Naive thymus-derived CD4-positive, alpha-beta T cell (primary cell): ENCODE measurements at places on chromosomes 7 and 10.

DNA sequence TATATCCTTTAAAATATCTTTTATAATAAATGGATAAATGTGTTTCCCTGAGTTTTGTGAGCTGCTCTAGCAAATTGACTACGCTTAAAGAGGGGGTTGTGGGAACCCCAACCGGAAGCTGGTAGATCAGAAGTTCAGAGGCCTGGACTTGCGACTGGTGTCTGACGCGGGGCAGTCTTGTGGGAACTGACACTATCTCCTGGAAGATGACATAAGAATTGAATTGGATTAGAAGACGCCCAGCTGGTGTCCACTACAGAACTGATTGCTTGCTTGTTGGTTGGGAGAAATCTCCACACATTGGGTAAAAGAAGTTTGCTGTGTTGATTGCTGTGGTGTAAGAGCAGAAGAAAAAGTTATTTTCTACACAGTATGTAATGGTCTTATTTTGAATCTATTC, 51.1 kb upstream of the AHR start:
- no peak overlapping the region for H3K27ac ChIP-seq
- no peaks in the 10 kb centered on the region for H3K4me1 ChIP-seq
- H3K36me3 ChIP-seq, result no peaks in the 10 kb centered on the region
- DNase-seq, result no peak
- H3K4me3 ChIP-seq, result no peak overlapping the region
- no peaks in the 10 kb centered on the region for H3K27me3 ChIP-seq

GRCh38 chr7:64886956-64887545, 16.0 kb upstream of the ZNF273 start:
- H3K4me3 ChIP-seq, result no peak overlapping the region
- H3K36me3 ChIP-seq, result no peaks in the 10 kb centered on the region
- H3K4me1 ChIP-seq, result no peaks in the 10 kb centered on the region
- no peak overlapping the region for H3K27ac ChIP-seq
- no peak for DNase-seq
- H3K27me3 ChIP-seq, result peaks cover 17% of the 10 kb centered on the region

DNA sequence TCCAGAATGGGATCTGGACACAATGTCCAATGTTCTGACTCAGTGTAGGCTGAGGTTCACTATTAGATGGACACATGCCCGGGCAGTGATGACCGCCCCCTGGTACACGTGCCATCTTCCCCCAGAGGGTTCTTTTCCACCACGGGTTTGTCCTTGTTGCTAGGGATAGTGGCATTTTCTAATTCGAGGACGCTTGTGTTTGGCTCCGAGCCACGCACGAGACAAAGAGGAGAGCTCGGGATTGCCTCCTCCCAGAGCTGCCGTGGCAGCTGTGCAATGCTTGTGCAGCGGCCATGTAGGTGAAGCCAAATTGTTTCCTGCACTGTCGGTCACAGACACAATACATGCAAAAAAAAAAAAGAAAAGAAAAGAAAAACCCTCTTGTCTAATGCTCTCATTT, 207.5 kb downstream of the PAXIP1 start:
- H3K27me3 ChIP-seq, result no peaks in the 10 kb centered on the region
- no peak for DNase-seq
- H3K4me3 ChIP-seq, result no peak overlapping the region

- no peaks in the 10 kb centered on the region for H3K4me1 ChIP-seq
- no peak for DNase-seq
- H3K4me3 ChIP-seq, result no peak overlapping the region
- H3K27me3 ChIP-seq, result no peaks in the 10 kb centered on the region
- no peaks in the 10 kb centered on the region for H3K36me3 ChIP-seq
Observed at GRCh38 chr10:79505829-79506228, 6.5 kb upstream of the EIF5AL1 start.

DNA sequence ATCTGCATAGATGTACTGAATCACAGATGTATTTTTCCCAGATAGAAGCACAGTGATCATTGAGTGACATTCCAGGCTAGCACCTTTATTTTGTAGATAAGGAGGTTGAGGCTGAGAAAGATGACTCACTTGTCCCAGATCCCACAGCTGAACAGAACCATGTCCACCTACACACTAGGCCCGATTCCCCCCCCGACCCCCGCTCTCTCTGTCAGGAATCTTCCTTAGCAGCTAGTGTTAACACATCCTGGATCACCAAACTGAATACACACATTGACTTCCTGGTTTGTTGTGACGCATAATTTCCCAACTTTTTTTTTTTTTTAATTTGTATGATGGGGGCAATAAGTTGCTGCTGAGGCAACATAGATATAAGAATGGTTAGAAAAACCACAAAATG, 5.2 kb downstream of the SFMBT2 start:
- no peaks in the 10 kb centered on the region for H3K36me3 ChIP-seq
- DNase-seq, result no peak
- H3K27ac ChIP-seq, result no peak overlapping the region
- H3K4me1 ChIP-seq, result peaks cover 9% of the 10 kb centered on the region
- H3K4me3 ChIP-seq, result no peak overlapping the region
- H3K27me3 ChIP-seq, result no peaks in the 10 kb centered on the region

DNA sequence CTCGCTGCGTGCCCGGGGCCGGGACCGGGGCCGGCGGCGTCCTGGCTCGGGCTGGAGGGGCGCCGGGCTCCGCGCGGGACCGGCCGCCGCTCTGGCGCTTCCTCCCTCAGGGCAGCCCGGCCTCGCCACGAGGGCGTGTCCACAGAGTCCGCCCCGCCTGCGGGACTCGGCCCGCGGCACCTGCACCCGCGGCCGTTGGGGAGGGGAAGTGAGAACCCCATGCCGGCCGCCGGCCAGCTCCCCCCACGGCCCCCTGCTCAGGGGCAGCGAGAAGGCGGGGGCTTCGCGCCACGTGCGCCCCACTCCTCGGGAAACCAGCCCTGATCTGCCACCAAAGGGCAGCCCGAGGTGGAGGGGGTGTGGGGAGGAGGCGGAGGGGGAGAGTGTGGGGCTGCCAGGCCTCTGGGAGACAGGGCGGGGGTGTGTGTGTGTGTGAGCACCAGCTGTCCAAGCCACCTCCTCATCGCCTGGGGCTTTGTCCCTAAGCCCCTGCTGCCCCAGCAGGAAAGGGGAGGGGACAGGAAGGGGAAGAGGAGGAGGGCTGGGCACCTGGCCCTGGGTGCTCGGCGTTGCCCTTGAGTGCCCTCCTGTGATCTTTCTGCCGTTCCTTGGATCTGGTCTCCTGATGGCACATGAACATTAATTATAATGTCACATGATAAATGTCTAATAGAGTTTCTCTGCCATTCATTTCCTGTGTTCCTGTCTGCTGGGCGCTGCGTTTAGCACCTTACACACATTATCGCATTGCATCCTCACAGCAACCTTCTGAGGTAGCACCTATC, at the start of gene PIK3AP1:
Gene PIK3AP1 (minus strand): TSS at position 93 of the 785 bp plus-strand sequence. CDS start 120 bp downstream, outside the sequence.
- DNase-seq, result no peak
- H3K27me3 ChIP-seq, result no peaks in the 10 kb centered on the region
- peak within 1 kb of the TSS; percentile 58 for H3K4me3 ChIP-seq
- peaks cover 20% of the 10 kb centered on the region for H3K4me1 ChIP-seq
- H3K36me3 ChIP-seq, result no peaks in the 10 kb centered on the region

GRCh38 chr10:112819231-112819630, 130.8 kb upstream of the TCF7L2 start:
- H3K27ac ChIP-seq, result no peak overlapping the region
- no peaks in the 10 kb centered on the region for H3K4me1 ChIP-seq
- no peak for DNase-seq
- peaks cover 3% of the 10 kb centered on the region for H3K36me3 ChIP-seq
- no peak overlapping the region for H3K4me3 ChIP-seq

- no peak overlapping the region for H3K27ac ChIP-seq
- no peak overlapping the region for H3K4me3 ChIP-seq
- DNase-seq, result no peak
- no peaks in the 10 kb centered on the region for H3K27me3 ChIP-seq
Observed at GRCh38 chr10:79028056-79028430, 40.7 kb upstream of the ZMIZ1 start.

GRCh38 chr10:48526011-48526821, 78.7 kb downstream of the ARHGAP22 start:
- no peak overlapping the region for H3K4me3 ChIP-seq
- H3K36me3 ChIP-seq, result no peaks in the 10 kb centered on the region
- H3K27ac ChIP-seq, result no peak overlapping the region
- peaks cover 4% of the 10 kb centered on the region for H3K27me3 ChIP-seq

DNA sequence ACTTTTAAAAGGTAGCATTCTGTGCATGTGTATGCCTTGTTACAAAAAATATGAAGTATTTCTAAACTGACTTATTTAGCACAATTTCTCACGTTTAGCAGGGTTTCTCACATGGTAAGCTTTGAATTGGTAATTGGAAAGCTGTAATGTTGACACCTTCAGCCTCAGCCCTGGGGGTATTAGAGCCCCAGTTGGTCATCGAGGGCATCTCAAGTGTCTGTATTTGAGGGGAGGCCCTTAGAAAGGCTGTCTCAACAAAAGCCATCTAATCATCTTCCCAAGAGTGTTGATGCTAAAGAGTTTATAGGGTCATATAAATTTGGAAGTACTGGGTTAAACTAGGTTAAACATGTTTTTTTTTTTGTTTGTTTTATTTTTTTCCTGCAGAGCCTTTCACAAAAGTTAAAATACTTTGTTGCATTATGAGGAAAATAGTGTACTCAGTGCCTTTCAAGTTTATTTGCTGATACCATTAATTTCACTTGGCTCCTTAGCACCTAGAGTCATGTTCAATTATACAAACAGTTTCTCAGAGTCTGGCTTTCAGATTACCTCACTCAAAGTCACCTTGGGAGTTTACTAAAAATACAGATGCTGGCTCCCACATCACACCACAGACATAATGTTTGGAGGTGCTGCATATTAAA, 134.0 kb downstream of the CD36 start:
- H3K36me3 ChIP-seq, result no peaks in the 10 kb centered on the region
- no peak overlapping the region for H3K27ac ChIP-seq
- DNase-seq, result no peak
- no peak overlapping the region for H3K4me3 ChIP-seq

GRCh38 chr7:129468547-129468946, 33.8 kb upstream of the SMKR1 start:
- H3K27ac ChIP-seq, result no peak overlapping the region
- no peaks in the 10 kb centered on the region for H3K36me3 ChIP-seq
- H3K4me1 ChIP-seq, result no peaks in the 10 kb centered on the region
- H3K27me3 ChIP-seq, result no peaks in the 10 kb centered on the region
- DNase-seq, result no peak
- no peak overlapping the region for H3K4me3 ChIP-seq

GRCh38 chr10:77104459-77104980, 533.1 kb downstream of the KCNMA1 start:
- no peaks in the 10 kb centered on the region for H3K27me3 ChIP-seq
- H3K4me3 ChIP-seq, result no peak overlapping the region
- no peak overlapping the region for H3K27ac ChIP-seq
- no peaks in the 10 kb centered on the region for H3K4me1 ChIP-seq
- H3K36me3 ChIP-seq, result no peaks in the 10 kb centered on the region

DNA sequence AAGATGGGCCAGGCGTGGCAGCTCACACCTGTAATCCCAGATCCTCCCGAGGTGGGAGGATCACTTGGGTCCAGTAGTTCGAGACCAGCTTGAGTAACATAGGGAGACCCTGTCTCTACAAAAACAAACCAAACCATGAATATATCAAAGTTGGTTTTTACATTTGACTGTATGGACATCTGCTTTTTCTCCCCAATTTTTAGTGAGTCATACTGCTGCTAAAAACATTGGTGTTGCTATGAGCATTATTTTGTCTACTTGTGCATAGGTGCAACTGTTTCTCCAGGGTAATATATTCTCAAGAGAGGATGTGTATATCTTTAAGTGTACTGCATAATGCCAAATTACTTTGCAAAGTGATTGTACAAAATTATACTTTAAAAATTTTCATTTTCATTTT, 769 bp upstream of the TMEM248 start:
- peaks cover 20% of the 10 kb centered on the region for H3K4me1 ChIP-seq
- DNase-seq, result no peak
- no peak overlapping the region for H3K27ac ChIP-seq
- no peaks in the 10 kb centered on the region for H3K27me3 ChIP-seq

- no peak overlapping the region for H3K4me3 ChIP-seq
- no peak for DNase-seq
- no peaks in the 10 kb centered on the region for H3K27me3 ChIP-seq
- no peaks in the 10 kb centered on the region for H3K36me3 ChIP-seq
Observed at GRCh38 chr7:2792235-2792634, 51.9 kb downstream of the GNA12 start.

DNA sequence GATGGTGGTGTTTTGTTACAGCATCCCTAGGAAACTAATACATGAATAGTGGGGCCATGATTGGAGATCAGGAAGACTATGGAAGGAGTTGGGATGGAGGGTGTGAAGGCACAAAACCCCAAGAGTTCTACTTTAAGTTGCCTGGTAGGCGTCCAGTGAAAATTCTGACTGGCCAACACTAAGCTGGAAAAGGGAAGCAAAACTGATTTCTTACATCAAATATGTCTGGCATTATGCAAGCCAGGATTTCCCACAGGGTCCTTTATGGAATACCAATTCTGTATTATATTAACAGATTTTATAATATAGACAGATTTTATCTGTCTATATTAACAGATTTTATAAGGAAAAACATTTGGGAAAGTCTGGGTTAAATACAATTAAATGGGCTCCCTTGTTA, 16.2 kb downstream of the CPVL start:
- no peak overlapping the region for H3K27ac ChIP-seq
- H3K4me1 ChIP-seq, result no peaks in the 10 kb centered on the region
- no peaks in the 10 kb centered on the region for H3K36me3 ChIP-seq

- no peak overlapping the region for H3K27ac ChIP-seq
- no peaks in the 10 kb centered on the region for H3K27me3 ChIP-seq
- no peaks in the 10 kb centered on the region for H3K36me3 ChIP-seq
- H3K4me1 ChIP-seq, result no peaks in the 10 kb centered on the region
- H3K4me3 ChIP-seq, result no peak overlapping the region
Observed at GRCh38 chr7:149826344-149827088, 11.7 kb upstream of the ZNF862 start.

- H3K4me3 ChIP-seq, result no peak overlapping the region
- no peak overlapping the region for H3K27ac ChIP-seq
- H3K27me3 ChIP-seq, result no peaks in the 10 kb centered on the region
- no peaks in the 10 kb centered on the region for H3K36me3 ChIP-seq
Observed at GRCh38 chr10:75350791-75351190, 50.8 kb downstream of the ZNF503 start.

DNA sequence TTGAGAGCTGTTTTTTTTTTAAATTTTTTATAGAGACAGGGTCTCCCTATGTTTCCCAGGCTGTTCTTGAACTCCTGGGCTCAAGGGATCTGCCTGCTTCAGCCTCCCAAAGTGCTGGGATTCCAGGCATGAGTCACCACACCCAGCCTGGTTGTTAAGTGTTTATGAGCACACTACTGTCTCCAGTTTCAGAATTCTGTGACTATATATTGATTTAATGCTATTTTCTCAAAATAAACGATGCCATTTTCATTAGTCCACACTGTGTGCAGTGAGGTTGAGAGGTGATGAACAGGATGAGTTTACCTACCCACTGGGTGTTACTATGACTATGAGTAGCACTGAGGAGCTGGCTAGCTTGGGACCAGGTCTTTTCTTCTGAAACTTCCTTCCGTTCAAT, 110.9 kb upstream of the FAM180A start:
- H3K36me3 ChIP-seq, result no peaks in the 10 kb centered on the region
- H3K4me1 ChIP-seq, result no peaks in the 10 kb centered on the region
- H3K27me3 ChIP-seq, result no peaks in the 10 kb centered on the region
- no peak for DNase-seq
- no peak overlapping the region for H3K27ac ChIP-seq
